ENCODE measurements at places on chromosomes 2 and 18. TPM values are rescaled to one million over a fixed set of nuclear protein-coding genes. Genes with fewer than 3 reads are reported as not detected.

- no peak for DNase-seq
- H3K4me3 ChIP-seq: peak overlapping the region; percentile 32
- H3K27me3 ChIP-seq: no peaks in the 10 kb centered on the region
- no peaks in the 10 kb centered on the region for H3K36me3 ChIP-seq
- H3K4me1 ChIP-seq: peaks cover 51% of the 10 kb centered on the region
- peak overlapping the region; percentile 93 for H3K27ac ChIP-seq
Observed at GRCh38 chr18:3605486-3605952, 155.5 kb downstream of the TGIF1 start.

The NPPC gene
- total RNA-seq: 1.3 TPM

GRCh38 chr18:32598144-32598543 is 127.5 kb upstream of the GAREM1 start:
- DNase-seq: no peak
- H3K27me3 ChIP-seq: no peaks in the 10 kb centered on the region
- H3K36me3 ChIP-seq: no peaks in the 10 kb centered on the region
- H3K4me1 ChIP-seq: no peaks in the 10 kb centered on the region

The ITGB6 gene
- total RNA-seq: 0.36 TPM

- H3K4me1 ChIP-seq: peaks cover 12% of the 10 kb centered on the region
- H3K27me3 ChIP-seq: no peaks in the 10 kb centered on the region
Observed at GRCh38 chr2:210548878-210549384, 7.5 kb upstream of the CPS1 start.

- no peaks in the 10 kb centered on the region for H3K27me3 ChIP-seq
- H3K4me1 ChIP-seq: no peaks in the 10 kb centered on the region
- DNase-seq: no peak
- no peak overlapping the region for H3K4me3 ChIP-seq
Observed at GRCh38 chr2:12424809-12425208, 291.9 kb upstream of the TRIB2 start.

DNA sequence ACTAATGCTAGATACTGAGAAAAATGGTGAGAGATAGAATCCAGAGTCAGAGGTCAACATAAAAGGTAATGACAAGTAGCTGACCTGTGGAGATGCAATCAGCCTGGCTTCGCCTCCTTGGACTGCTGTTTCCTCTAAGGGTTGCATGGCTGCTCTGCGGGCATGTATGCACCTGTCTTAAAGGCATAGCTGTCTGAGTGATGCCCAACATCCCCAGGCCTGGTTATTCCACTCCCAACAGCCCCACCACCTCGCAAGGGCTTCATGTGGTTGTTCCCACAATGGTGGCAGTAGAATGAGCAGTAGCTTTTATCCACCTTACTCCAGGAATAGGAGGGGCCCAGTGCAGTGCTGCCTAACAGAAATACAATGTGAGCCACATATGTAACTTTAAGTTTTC is 69.7 kb upstream of the ALK start:
- H3K4me3 ChIP-seq: no peak overlapping the region
- no peak for DNase-seq
- no peaks in the 10 kb centered on the region for H3K4me1 ChIP-seq
- no peaks in the 10 kb centered on the region for H3K36me3 ChIP-seq
- no peaks in the 10 kb centered on the region for H3K27me3 ChIP-seq
- no peak overlapping the region for H3K27ac ChIP-seq

- no peaks in the 10 kb centered on the region for H3K27me3 ChIP-seq
- no peak overlapping the region for H3K4me3 ChIP-seq
- no peak overlapping the region for H3K27ac ChIP-seq
- H3K4me1 ChIP-seq: no peaks in the 10 kb centered on the region
- no peaks in the 10 kb centered on the region for H3K36me3 ChIP-seq
Observed at GRCh38 chr2:120710256-120710655, 25.4 kb upstream of the GLI2 start.

The CXCR2 gene
- total RNA-seq: 0.51 TPM

DNA sequence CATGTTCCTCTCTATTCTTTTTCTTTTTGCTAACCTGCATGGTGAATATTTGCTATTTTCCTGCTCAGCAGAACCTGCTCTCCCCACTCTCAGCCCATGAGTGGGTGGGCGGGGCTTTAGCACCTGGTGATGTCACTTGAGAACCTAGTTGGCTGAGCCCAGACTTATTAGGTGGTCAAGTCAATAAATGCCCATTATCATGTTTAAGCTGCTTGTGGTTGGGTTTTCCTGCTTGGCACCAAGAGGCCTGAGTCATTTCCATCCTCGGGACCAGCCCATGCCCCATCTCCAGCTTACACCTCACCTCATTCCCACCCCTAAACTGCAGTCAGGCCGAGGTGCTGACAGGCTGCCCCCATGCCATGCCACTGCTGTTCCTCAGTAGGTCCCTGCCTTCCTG is 226.6 kb downstream of the ANKRD30B start:
- H3K4me1 ChIP-seq: no peaks in the 10 kb centered on the region
- no peaks in the 10 kb centered on the region for H3K36me3 ChIP-seq
- no peaks in the 10 kb centered on the region for H3K27me3 ChIP-seq
- no peak overlapping the region for H3K4me3 ChIP-seq
- no peak for DNase-seq

DNA sequence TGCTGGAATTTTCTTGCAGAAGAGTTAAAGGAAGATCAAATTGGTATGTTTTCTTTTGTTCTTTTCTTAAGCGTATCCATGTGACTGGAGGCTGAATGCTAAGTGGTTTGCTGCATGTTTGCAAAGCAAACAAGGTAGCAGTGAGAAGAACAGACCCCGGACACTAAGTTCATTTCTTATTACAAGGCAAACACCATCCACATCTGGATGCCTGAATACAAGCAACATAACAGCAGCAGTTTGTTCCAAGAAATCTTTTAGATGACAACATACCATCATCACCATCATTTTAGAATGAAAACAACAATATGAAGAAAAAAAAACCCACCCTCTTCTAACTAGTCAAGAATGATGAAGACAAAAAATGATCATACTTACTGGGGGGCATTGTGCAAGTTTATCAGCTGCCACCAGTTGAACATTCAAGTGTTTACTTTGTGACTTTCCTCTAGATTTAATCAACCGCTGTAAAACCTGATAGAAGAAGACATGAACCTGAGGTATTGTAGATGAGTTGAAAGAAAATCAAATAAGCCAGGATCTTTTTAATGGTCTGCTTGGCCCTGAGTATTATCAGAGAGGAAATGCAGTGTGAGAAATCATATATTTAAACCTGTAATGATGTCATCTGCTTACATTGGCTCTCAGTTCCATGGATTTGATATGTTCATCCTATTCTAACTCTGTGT is 25.0 kb upstream of the ARL5A start:
- H3K27ac ChIP-seq: no peak overlapping the region
- no peaks in the 10 kb centered on the region for H3K27me3 ChIP-seq
- H3K4me3 ChIP-seq: no peak overlapping the region
- no peak for DNase-seq
- no peaks in the 10 kb centered on the region for H3K4me1 ChIP-seq
- no peaks in the 10 kb centered on the region for H3K36me3 ChIP-seq

The PDE11A gene
- total RNA-seq: 0.88 TPM

DNA sequence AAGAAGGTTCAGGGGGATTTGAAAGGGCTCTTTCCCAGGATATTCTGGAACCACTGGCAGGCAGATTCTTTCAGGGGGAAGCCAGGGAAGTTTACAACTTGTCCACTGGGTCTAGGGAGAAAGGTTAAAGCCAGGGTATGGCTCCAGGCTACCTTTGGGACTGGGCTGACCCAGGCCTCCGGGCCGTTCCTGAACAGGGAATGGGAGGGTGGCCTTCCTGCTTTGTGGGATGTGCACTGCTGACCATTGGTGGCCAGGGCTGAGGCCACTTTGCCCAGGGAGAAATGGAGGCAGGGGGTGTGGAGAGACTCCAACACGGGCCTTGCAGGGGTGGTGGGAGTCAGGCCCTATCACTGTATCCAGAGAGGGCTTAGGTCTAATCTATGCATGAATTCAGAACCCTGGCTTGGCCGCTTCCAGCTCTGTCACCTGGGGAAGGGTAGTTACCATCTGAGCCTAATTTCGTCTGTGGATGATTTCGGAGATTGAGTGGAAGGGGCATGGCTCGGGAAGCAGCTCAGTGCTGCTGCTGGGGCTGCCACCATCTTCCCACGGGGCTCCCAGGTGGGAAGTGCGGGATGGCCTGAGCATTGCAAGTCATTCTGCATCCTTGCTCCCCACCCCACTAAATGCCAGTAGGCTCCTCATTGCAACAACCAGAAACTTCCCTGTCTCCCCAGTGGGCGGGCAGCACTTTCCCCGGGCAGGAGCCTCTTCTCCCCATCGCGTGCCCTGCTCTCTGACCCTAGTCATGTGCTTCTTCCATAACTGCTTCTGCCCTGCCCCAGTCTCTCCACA is 57.1 kb upstream of the OTOF start:
- H3K27me3 ChIP-seq: no peaks in the 10 kb centered on the region
- no peak overlapping the region for H3K27ac ChIP-seq
- no peak for DNase-seq
- no peaks in the 10 kb centered on the region for H3K4me1 ChIP-seq
- no peak overlapping the region for H3K4me3 ChIP-seq

DNA sequence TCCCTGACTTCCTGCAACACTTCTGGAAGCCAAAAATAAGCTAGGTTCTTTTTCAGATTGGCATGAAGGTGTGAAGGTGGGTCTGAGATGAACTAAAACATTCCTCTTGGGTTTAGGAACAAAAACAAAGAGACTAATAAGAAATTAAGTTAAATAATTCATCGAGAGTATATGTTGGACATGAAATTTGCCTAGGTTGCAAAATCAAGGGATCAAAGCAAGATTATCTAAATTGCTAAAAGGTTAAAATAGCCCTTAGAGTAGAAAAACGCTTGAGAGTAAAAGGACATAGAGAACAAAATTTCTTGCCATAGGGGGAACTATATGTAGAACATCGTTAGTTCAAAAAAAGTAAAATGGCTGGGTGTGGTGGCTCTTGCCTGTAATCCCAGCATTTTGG is 845.9 kb upstream of the NXPH2 start:
- DNase-seq: no peak
- no peak overlapping the region for H3K4me3 ChIP-seq
- H3K36me3 ChIP-seq: no peaks in the 10 kb centered on the region
- no peaks in the 10 kb centered on the region for H3K27me3 ChIP-seq

DNA sequence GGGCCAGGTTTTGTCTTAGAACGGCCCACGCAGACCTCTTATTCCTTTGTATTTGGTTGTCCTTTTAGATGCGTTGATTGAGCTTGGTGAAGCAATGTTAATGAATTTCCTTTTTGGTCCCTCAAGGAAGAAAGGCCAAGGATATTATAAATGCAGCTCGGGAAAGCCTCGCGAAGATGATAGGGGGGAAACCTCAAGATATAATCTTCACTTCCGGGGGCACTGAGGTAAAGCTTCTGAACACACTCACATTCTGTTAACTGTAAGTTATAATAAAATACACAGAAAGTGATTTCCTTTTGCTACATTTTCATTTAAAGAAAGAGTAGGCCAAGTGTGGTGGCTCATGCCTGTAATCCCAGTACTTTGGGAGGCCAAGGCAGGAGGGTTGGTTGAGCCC is 7.1 kb downstream of the SCLY start:
- no peak overlapping the region for H3K4me3 ChIP-seq
- H3K36me3 ChIP-seq: peaks cover 71% of the 10 kb centered on the region
- no peak overlapping the region for H3K27ac ChIP-seq
- no peaks in the 10 kb centered on the region for H3K4me1 ChIP-seq

GRCh38 chr2:217978536-217979150 is 24.2 kb downstream of the TNS1 start:
- H3K4me1 ChIP-seq: peaks cover 89% of the 10 kb centered on the region
- H3K27ac ChIP-seq: peak overlapping the region; percentile 78
- H3K36me3 ChIP-seq: no peaks in the 10 kb centered on the region
- no peaks in the 10 kb centered on the region for H3K27me3 ChIP-seq

DNA sequence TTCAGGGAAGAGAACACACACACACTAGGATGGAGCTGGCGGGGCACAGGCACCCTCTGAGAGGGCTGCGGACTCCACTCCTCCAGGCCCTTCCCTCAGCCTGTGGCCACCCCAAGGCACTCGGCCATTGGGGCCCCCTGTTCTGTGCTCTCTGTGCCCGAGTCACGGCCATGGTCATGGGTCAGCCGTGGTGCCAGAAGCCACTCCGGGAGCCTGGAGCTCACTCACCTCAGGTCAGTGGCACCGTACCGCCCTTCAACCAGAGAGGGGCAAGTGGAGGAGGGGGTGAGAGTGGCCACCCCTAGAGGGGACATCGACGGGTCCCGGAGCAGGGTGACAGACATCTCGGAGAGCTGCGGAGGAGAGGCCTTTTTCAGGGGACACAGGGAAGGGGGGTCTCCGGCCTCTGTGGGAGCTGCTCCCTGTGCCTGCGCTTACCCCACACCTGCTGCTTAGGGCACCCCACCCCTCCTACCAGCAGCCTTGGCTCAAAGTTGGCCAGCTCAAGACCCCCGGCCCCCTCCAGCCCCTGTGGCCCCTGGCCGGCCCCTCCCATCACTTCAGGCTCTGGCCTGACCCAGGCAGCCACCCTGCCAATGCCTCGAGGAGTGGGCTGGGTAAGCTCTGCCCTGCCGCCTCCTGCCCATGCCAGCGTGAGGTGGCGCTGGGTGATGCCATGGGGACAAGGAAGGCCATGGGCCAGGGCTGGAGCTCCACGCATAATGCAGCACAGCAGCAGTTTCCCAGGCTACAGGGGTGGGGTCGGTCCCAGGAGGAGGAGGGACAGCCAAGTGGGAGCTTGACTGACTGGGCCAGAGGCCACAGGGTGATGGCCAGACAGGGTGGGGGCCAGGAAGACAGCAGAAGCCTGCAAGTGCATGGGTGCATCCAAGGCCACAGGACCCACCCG is 29.3 kb downstream of the AQP12A start:
- no peaks in the 10 kb centered on the region for H3K4me1 ChIP-seq
- no peak overlapping the region for H3K27ac ChIP-seq
- H3K36me3 ChIP-seq: no peaks in the 10 kb centered on the region

- H3K27me3 ChIP-seq: no peaks in the 10 kb centered on the region
- DNase-seq: no peak
- no peak overlapping the region for H3K27ac ChIP-seq
- no peak overlapping the region for H3K4me3 ChIP-seq
Observed at GRCh38 chr2:217722883-217723472, 279.8 kb downstream of the TNS1 start.

- H3K27ac ChIP-seq: no peak overlapping the region
- H3K4me3 ChIP-seq: no peak overlapping the region
- H3K27me3 ChIP-seq: no peaks in the 10 kb centered on the region
Observed at GRCh38 chr2:108297436-108298141, 8.9 kb downstream of the SULT1C2 start.

DNA sequence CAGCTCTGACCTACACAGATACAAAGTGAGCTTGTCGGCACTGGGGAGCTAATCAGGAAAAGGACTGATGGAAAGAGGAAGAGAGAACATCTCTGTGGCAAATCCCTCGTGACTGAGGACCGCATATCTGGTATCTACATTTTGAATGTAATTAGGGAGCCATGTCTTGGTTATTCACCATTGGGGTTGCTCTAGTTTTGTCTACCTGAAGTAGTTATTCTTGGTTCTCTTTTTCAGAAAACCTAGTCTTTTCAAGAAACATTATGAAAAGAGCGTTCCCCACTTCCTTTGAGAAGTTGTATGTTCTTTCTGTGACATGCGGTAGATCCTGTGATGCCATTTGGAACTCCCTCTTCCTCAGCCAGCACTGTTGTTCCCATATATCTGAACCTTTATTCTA is 104.4 kb downstream of the DOCK10 start:
- peaks cover 6% of the 10 kb centered on the region for H3K4me1 ChIP-seq
- H3K4me3 ChIP-seq: no peak overlapping the region
- no peaks in the 10 kb centered on the region for H3K27me3 ChIP-seq
- no peaks in the 10 kb centered on the region for H3K36me3 ChIP-seq
- no peak overlapping the region for H3K27ac ChIP-seq

GRCh38 chr2:232955856-232956255 is 57.2 kb downstream of the NGEF start:
- no peak overlapping the region for H3K4me3 ChIP-seq
- H3K4me1 ChIP-seq: no peaks in the 10 kb centered on the region
- H3K36me3 ChIP-seq: no peaks in the 10 kb centered on the region
- DNase-seq: no peak

The TMEM17 gene
- total RNA-seq: 2.0 TPM

The INO80D gene
- 12.9 TPM for total RNA-seq
